Kidney (tissue), 22 donors: ENCODE measurements at places on chromosomes 12 and 14. TPM values are rescaled to one million over a fixed set of nuclear protein-coding genes. Genes with fewer than 3 reads are reported as not detected.

HOXC12 gene
- total RNA-seq, result not detected

DNA sequence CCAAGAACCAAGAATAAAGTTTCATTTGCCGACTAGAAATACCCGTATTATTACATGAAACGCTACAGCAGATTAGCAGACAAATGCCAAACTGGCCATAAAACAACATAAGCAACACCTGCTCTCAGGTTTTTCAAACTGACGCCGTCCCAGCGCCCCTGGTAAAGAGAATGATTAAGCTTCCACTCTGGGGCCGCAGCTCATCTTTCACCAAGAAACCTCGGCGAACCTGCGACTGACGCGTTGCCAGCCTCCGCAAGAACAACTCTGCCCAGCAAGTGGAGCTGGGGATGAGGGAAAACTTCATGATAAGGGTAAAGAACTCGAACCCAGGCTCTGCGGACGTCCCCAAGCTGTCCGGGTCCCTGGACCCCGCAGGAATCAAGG lies 530 bp downstream of the ARL1 start:
- H3K27me3 ChIP-seq, result no peaks in the 10 kb centered on the region
- no peaks in the 10 kb centered on the region for H3K36me3 ChIP-seq
- H3K4me3 ChIP-seq, result peak overlapping the region; percentile 95
- H3K4me1 ChIP-seq, result no peaks in the 10 kb centered on the region

DNA sequence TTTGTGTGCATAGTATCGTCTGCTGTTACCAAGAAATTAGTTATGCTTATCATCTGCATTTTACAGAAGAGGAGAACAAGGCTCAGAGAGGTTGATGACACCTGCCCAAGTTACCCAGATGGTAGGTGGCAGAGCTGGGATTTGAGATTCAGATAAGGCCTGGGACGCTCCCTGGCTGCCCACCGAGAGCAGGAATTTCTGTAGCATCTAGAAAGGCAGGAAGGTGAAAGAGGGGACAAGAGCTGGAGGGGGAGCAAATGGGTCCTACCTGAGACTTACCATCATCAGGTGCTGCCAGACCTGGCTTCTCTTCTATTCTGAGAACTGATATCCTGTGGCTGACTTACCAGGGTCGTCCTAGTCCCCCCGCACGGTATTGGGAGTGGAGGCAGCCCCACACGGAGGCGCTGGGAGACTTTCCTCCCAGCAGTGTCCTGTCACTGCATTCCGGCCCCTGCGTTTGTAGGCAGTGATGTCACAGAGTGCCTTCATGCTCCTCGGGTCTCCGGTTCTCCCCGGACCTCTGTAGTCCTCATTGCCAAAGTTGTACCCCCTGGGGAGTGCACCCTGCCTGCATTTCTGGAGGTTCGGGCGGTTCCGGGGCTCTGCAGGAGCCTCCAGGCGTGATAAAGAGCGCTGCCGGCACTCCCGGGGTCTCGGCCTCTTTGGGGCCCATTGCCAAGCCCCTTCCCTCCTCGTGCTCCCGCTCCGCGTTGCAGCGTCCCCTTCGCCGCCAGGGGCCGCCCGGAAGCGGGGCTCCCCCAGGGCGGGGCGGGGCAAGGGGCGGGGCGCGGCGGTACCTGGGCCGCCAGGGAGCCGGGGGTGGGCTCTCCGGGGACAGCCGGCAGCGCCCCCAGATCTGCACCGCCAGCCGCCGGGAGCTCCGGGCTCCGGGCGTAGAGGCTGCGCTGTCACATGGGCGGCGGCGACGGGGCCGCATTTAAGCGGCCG lies at the start of gene CABP1:
CABP1 (plus strand) TSS at position 856 of the 951 bp plus-strand sequence; CDS start at position 916, 60 bp downstream.
- no peak within 1 kb of the TSS for H3K27ac ChIP-seq
- no peaks in the 10 kb centered on the region for H3K36me3 ChIP-seq
- no peaks in the 10 kb centered on the region for H3K4me1 ChIP-seq
- DNase-seq, result peak; percentile 66
- H3K4me3 ChIP-seq, result peak within 1 kb of the TSS; percentile 18

DNA sequence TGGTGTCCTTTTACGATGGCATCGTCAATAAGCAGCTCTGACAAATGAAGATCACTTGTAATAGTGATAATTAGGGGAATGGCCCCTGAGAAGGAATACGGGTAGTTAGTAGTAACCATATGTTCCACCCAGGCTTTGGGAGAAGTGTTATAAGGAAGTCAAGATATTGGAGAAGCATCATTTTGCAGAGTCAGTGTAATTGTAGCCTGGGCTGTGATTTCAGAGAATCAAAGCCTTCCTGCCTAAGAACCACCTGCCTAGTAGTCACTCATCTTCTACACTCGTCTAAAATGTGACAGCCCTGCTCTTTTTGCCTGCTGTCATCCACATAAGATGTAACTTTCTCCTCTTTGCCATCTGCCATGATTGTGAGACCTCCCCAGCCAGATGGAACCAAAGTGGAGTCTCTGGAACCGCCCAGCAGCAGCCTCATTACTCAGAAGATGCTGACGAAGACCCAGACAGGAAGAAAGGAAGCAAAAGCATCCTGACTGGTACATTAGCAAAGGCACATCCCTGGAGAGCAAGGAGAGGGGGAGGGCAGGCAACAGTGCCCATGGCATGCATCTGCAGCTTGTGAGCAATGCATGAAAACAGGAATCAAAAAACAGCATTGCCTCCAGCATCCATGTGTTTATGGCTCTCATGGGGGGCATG lies 12.6 kb upstream of the EDDM3A start:
- DNase-seq, result no peak
- H3K4me3 ChIP-seq, result no peak overlapping the region
- H3K36me3 ChIP-seq, result no peaks in the 10 kb centered on the region
- H3K4me1 ChIP-seq, result no peaks in the 10 kb centered on the region
